Thoracic aorta (tissue), 2 donors: ENCODE measurements at places on chromosomes 4 and X.

DNA sequence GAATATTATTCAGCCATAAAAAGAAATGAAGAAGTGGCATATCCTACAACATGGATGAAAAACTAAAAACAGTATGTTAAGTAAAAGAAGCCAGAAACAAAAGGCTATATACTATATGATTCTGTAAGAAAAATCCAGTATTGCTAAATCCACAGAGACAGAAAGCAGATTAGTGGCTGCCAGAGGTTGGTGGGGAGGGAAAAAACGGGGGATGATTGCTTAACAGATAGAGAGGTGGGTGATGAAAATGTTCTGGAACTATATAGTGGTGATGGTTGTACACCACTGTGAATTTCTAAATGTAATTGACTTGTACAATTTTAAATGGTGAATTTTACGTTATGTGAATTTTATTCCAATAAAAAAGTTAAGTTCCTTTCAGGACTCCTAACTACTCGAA is 157.6 kb upstream of the SH3RF1 start:
- no peak for DNase-seq

DNA sequence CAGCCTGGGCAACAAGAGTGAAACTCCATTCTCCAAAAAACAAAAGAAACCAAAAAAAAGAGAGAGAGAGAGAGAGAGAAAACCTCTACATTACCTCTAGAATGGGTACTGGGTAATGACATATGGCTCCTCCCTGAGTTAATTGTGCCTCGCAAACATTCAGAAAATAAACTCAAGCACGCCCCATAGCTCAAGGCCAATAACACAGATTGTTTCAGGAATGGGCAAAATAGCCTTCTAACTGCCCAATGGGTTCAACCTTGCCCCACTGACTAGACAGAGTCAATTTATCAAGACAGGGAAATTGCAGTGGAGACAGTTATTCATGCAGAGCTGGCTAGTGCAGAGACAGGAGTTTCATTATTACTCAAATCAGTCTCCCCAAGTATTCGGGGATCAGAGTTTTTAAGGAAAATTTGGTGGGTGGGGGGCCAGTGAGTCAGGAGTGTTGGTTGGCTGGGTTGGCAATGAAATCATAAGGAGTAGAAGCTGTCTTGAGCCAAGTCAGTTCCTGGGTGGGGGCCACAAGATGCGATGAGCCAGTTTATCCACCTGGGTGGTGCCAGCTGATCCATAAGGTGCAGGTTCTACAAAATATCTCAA is 25.1 kb downstream of the NIPAL1 start:
- no peak for DNase-seq

GRCh38 chr4:82784681-82785610 is 13.7 kb downstream of the SCD5 start:
- DNase-seq = no peak

- no peak for DNase-seq
These were observed 104.7 kb upstream of the EGFL6 start for GRCh38 chrX:13464599-13465275.

GRCh38 chr4:144338148-144338547 is 197.6 kb upstream of the GYPA start:
- no peak for DNase-seq

- DNase-seq = no peak
These were observed 51.5 kb upstream of the TRPC3 start for GRCh38 chr4:122003335-122003734.
